ENCODE measurements at places on chromosomes 6 and 20. TPM values are rescaled to one million over a fixed set of nuclear protein-coding genes. Genes with fewer than 3 reads are reported as not detected.

DNA sequence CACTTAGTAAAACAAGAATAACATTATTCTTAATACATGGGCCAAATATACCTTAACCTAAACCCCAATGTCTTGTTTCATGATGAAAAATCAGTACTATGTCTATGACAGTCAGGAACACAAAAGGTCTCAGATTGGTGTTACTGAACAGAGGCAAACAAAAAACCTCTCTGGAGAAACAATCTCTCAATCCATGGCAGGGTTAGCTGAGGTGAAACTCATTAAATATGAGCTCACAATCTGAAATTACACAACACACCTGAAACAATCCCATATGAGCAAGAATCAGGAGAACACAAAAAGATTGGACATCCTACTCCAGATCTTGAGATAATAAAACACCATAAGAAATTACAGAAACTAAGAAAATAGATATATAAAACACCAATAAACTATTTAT lies 6.5 kb upstream of the SLC17A4 start:
- H3K4me1 ChIP-seq: no peaks in the 10 kb centered on the region
- H3K36me3 ChIP-seq: no peaks in the 10 kb centered on the region
- H3K4me3 ChIP-seq: no peak overlapping the region
- DNase-seq: no peak
- H3K27ac ChIP-seq: no peak overlapping the region

GRCh38 chr20:21238818-21239536 lies 64.2 kb upstream of the XRN2 start:
- H3K27me3 ChIP-seq: no peaks in the 10 kb centered on the region
- H3K27ac ChIP-seq: no peak overlapping the region
- no peaks in the 10 kb centered on the region for H3K36me3 ChIP-seq
- H3K4me3 ChIP-seq: no peak overlapping the region

- peak overlapping the region; percentile 85 for H3K27ac ChIP-seq
- H3K36me3 ChIP-seq: peaks cover under 1% of the 10 kb centered on the region
- no peaks in the 10 kb centered on the region for H3K27me3 ChIP-seq
- no peak for DNase-seq
- H3K4me1 ChIP-seq: peaks cover 66% of the 10 kb centered on the region
These were observed 4.4 kb downstream of the ZKSCAN3 start for GRCh38 chr6:28353981-28354676.

The CD93 gene
- 4.5 TPM for total RNA-seq

DNA sequence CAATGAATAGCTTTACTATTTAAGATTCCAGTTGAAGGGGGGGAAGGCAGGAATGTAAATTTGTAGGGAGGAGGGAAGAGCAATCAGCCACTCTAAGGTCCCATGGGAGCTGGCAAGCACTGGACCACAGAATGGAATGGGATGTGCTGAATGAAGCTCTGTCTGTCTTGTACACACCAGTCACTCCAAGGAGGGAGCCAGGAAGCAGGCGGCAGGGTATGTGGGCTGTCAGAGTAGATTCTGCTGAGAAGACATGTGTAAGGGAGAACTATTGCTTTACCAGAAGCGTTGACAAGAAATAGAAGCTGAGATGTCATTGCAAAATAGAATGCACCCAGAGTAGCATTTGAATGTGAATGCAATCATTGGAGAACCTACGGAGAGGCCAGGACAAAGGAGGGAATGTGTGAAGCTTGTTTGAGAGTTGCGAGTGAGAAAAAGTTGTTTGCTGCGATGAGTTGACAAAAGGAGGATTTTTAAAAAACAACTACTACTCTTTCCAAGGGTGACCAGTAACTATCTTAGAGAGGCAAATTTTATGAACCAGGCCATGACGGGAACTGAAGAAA lies 25.2 kb upstream of the PDE7B start:
- H3K27ac ChIP-seq: no peak overlapping the region
- no peak for DNase-seq
- no peak overlapping the region for H3K4me3 ChIP-seq
- no peaks in the 10 kb centered on the region for H3K27me3 ChIP-seq

DNA sequence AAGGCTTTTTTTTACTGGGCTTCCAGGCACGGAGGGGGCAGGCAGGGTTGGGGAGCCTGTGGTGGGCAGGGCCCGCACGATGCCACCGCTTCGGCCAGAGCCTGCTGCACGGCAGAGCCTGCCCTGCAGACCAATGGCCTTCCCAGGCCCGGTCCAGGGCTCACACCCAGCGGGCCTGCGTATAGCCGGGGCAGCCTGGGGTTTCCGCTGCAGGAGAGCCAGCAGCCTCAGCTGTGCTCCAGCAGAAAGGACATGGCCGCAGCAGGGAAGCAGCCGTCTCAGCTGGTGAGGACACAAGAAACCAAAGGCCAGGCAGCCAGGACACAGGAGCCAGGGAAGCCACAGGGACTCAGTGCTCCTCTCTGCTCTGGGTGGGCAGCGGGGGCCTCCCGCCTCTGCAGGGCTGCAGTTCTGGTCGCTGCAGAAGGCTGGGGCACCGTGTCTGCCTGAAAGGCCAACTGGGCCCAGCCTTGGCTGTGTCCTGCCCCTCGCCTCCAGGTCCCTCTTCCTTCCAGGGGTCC lies 90.6 kb downstream of the TTLL2 start:
- DNase-seq: no peak
- H3K4me1 ChIP-seq: no peaks in the 10 kb centered on the region
- no peak overlapping the region for H3K27ac ChIP-seq
- H3K27me3 ChIP-seq: no peaks in the 10 kb centered on the region

GRCh38 chr20:51077686-51078060 lies 54.8 kb upstream of the KCNG1 start:
- peaks cover 16% of the 10 kb centered on the region for H3K4me1 ChIP-seq
- no peaks in the 10 kb centered on the region for H3K27me3 ChIP-seq
- no peaks in the 10 kb centered on the region for H3K36me3 ChIP-seq
- H3K27ac ChIP-seq: no peak overlapping the region
- no peak for DNase-seq
- H3K4me3 ChIP-seq: no peak overlapping the region

The TAGAP gene
- 3.4 TPM for total RNA-seq

DNA sequence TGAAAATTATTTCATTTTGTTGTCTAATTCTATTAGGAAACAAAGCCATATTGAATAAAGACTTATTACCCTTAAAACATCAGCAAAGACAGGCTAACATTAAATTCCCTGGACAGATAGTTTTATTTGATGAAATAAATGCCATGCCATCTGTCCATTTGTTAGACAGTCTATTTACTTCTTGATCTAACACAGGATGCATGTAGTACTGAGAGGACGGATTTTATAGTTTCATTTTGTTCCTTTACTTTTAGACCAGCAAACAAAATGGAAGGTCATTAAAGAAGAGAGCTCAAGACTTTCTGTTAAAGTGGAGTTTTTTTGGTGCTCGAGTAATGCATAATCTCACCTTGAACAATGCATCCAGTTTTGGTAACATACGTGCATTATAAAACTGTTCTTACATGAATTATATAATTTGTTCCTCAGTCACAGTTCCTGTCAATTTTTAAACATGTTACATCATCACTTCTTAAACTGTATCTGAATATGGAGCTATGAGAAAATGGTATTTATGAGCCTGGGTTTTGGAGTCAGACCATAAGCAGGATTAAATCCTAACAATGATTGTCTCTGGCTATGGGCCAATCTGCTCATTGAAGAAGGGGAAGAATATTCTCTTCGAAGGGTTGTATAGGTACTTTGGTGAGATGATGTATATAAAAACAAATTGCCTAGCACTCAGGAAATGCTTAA lies 46.0 kb downstream of the RFX6 start:
- no peak overlapping the region for H3K27ac ChIP-seq
- H3K27me3 ChIP-seq: no peaks in the 10 kb centered on the region
- no peak for DNase-seq
- no peak overlapping the region for H3K4me3 ChIP-seq

Measured in esophagus squamous epithelium (tissue), 5 donors.